Esophagus (tissue), 2 donors: ENCODE measurements at places on chromosomes 1 and 21. TPM values are rescaled to one million over a fixed set of nuclear protein-coding genes. Genes with fewer than 3 reads are reported as not detected.

The KIAA1614 gene
- 1.5 TPM for polyA plus RNA-seq

The ASB17 gene
- polyA plus RNA-seq, result not detected

The HSD3B2 gene
- not detected for polyA plus RNA-seq

The CD84 gene
- polyA plus RNA-seq, result 0.29 TPM

The LY9 gene
- 0.54 TPM for polyA plus RNA-seq

The MTARC2 gene
- polyA plus RNA-seq, result 6.0 TPM

The ARHGEF16 gene
- 14.2 TPM for polyA plus RNA-seq

The PRELP gene
- polyA plus RNA-seq, result 27.8 TPM

The ALG14 gene
- 0.88 TPM for polyA plus RNA-seq

The UBIAD1 gene
- 3.0 TPM for polyA plus RNA-seq

The IL20 gene
- polyA plus RNA-seq, result not detected

The C1orf87 gene
- polyA plus RNA-seq, result not detected

The TFF3 gene
- 8.6 TPM for polyA plus RNA-seq

The NBPF6 gene
- not detected for polyA plus RNA-seq

The FCRL1 gene
- polyA plus RNA-seq, result not detected

The KLF17 gene
- polyA plus RNA-seq, result 0.02 TPM

The OPTC gene
- not detected for polyA plus RNA-seq

The USH2A gene
- polyA plus RNA-seq, result under 0.01 TPM

The MAP7D1 gene
- 55.3 TPM for polyA plus RNA-seq

The ASPM gene
- 4.2 TPM for polyA plus RNA-seq

The RC3H1 gene
- polyA plus RNA-seq, result 3.5 TPM

The BRDT gene
- not detected for polyA plus RNA-seq

The PPIAL4G gene
- polyA plus RNA-seq, result 0.02 TPM

The ZNF436 gene
- 9.6 TPM for polyA plus RNA-seq

The TRIM46 gene
- polyA plus RNA-seq, result 0.47 TPM

The OR6N1 gene
- polyA plus RNA-seq, result not detected

The KRTAP21-2 gene
- polyA plus RNA-seq, result not detected

The GSTM2 gene
- 130 TPM for polyA plus RNA-seq

The TSTD1 gene
- polyA plus RNA-seq, result 92.4 TPM

The MCOLN2 gene
- polyA plus RNA-seq, result 0.79 TPM

The BCL2L15 gene
- 4.2 TPM for polyA plus RNA-seq

The MYBPH gene
- not detected for polyA plus RNA-seq

The PLCH2 gene
- polyA plus RNA-seq, result 88.7 TPM

The SUSD4 gene
- polyA plus RNA-seq, result 39.5 TPM

The LAPTM5 gene
- 10.0 TPM for polyA plus RNA-seq

The NKAIN1 gene
- 0.38 TPM for polyA plus RNA-seq

The PTGS2 gene
- polyA plus RNA-seq, result 0.29 TPM

The LCE3E gene
- 110 TPM for polyA plus RNA-seq

The LRRN2 gene
- polyA plus RNA-seq, result 0.88 TPM

The TRAPPC10 gene
- polyA plus RNA-seq, result 6.8 TPM

The ISG20L2 gene
- 16.5 TPM for polyA plus RNA-seq

The KCNK1 gene
- polyA plus RNA-seq, result 26.3 TPM
